ENCODE measurements at places on chromosomes 6 and 20.

DNA sequence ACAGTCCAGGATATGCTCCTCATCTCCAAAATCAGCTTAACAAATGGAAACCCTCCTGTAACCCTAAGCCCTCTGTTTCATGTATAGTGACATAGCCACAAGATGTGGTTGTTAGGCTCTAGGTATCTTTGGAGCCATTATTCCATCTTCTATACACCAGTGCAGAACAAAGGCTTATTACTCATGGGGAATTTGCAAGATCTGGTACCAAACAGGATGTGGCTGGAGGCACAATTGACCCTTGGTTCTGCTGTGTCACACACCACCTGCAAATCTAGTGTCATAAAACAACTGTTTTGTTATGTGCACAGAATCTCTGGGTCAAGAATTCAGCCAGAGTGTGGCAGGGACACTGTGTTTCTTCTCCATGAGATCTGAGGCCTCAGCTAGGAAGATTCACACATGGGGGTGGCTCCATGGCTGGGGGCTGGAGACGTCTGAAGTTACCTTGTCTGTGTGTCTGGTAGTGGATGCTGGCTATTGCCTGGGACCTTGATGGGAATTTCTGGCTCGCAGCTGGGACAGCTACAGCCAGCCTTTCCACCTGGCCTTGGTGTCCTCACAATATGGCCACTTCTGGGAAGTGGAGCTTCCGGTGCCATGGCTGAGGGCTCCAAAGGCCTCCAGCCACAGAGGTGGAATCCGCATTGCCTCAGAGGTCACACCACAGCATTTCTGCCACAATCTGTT lies 369.9 kb downstream of the CDH26 start:
- no peak for DNase-seq
- H3K4me3 ChIP-seq = no peak overlapping the region
- no peaks in the 10 kb centered on the region for H3K36me3 ChIP-seq
- H3K4me1 ChIP-seq = no peaks in the 10 kb centered on the region
- no peak overlapping the region for H3K27ac ChIP-seq

- no peaks in the 10 kb centered on the region for H3K36me3 ChIP-seq
- no peak overlapping the region for H3K27ac ChIP-seq
- peaks cover 15% of the 10 kb centered on the region for H3K27me3 ChIP-seq
- H3K4me1 ChIP-seq = no peaks in the 10 kb centered on the region
- no peak for DNase-seq
These were observed 22.2 kb downstream of the NHLRC1 start for GRCh38 chr6:18100296-18100695.

GRCh38 chr6:45930420-45931040 lies 85.1 kb downstream of the CLIC5 start:
- peaks cover 4% of the 10 kb centered on the region for H3K27me3 ChIP-seq
- no peak overlapping the region for H3K4me3 ChIP-seq
- peak; percentile 72 for DNase-seq
- H3K4me1 ChIP-seq = no peaks in the 10 kb centered on the region

- no peak overlapping the region for H3K4me3 ChIP-seq
- H3K27ac ChIP-seq = no peak overlapping the region
- H3K27me3 ChIP-seq = peaks cover 6% of the 10 kb centered on the region
- H3K36me3 ChIP-seq = no peaks in the 10 kb centered on the region
- H3K4me1 ChIP-seq = no peaks in the 10 kb centered on the region
These were observed 129.4 kb downstream of the IBTK start for GRCh38 chr6:82118150-82118562.

All from activated naive CD4-positive, alpha-beta T cell treated with anti-CD3 and anti-CD28 coated beads for 36 hours (primary cell).